Activated CD8-positive, alpha-beta memory T cell treated with anti-CD3 and anti-CD28 coated beads for 48 hours (primary cell): ENCODE measurements at places on chromosomes 3 and 15.

DNA sequence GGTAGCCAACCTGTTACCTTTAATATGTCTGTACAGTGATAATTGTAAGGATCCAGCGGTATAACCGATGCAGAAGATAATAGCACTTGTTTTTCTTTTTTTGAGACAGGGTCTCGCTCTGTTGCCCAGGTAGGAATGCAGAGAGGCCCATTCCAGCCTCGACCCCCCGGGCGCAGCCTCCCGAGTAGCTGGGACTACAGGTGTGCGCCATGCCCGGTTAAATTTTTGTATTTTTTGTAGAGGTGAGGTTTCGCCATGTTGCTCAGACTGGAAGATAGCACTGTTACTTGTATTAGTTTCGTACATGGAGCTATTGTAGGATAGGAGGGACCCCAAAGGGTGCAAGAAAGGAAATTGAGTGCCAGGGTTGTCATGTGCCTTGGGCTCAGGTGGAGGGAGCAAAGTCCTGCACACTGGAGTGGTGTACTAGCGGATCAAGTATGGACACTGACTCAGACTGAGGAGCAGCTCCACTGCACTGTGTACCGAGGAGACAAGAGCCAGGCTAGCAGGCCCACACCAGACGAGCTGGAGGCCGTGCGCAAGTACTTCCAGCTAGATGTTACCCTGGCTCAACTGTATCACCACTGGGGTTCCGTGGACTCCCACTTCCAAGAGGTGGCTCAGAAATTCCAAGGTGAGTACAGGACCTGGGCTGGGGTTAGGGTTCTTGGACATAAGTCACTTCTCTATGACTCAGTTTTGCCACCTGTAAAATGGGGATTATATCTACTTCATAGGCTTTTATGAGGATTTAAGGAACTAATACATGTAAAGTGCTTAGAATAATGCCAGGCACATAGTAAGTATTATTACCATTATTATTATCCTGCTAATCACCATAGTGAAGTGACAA is 1.0 kb downstream of the OGG1 start:
- no peak for DNase-seq

DNA sequence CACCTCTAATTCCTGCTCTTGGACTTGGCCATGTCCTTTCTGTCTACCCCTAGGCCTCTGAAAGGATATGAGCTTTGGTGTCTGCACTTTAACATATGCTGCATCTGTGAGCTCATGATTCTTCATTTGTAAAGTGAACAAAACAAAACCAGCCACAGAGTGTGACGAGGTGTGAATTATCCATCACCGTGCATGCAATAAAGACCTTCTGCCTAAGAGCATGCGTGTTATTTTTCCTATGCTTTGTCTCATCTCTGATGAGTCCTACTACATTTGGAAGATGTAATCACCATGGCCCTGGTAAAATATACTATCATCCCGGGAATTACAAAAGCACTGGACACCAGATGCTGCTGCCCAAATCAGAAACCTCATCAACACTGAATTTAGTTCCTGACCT is 103.5 kb upstream of the KCNAB1 start:
- DNase-seq: no peak

- DNase-seq: no peak
These were observed 166.5 kb downstream of the EBLN2 start for GRCh38 chr3:73228000-73228399.

DNA sequence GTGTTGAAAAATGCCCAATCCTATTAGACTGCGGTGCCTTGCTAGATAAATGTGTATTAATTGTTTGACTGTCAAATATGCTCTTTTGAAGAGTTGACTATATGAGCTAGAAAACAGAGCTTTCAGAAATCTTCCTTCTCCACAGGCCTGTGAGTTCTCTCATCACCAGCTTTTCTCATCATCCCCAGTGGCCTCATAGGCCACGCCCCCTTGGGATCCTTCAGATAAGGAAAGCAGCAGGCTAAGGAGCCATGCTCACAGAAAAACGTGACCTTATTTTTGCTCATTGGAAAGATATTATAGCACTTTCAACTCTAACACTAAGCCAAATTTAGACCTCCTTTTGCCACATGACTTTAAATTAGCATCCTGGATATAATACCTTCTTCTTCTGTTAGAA is 514.4 kb upstream of the ARRDC4 start:
- DNase-seq: no peak

- DNase-seq: no peak
These were observed 44.3 kb upstream of the TM4SF1 start for GRCh38 chr3:149421764-149422163.

DNA sequence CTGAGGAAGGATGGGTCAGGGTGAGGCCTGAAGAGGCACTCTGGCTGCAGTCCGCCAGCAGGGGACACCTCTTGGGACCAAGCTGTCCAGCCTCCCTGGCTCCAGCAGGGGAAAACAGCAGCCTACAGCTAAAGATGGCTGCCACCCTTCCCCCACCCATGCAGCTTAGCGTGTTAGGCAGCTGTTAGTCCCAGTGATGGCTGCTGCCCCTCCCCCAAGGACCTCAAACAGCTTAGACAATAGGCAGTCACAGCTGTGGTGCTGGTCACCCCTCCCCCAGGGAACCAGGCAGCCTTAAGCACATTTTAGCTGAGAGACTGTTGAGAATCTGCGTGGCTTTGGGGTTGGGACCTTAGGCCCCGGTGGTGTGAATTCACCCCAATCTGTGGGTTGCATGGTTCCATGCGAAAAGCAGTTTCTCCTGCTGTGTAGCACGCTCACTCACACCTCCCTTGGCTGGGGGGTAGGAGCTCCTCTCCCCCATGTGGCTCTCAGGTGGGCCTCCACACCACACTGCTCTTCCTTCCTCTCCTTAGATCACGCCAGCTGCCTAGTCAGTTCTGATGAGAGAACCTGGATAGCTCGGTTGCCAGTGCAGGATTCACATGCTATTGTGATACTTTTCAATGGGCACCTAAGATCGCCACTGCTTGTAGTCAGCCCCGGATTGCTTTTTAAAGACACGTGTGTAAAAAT is 140.5 kb upstream of the CADPS start:
- DNase-seq: no peak

DNA sequence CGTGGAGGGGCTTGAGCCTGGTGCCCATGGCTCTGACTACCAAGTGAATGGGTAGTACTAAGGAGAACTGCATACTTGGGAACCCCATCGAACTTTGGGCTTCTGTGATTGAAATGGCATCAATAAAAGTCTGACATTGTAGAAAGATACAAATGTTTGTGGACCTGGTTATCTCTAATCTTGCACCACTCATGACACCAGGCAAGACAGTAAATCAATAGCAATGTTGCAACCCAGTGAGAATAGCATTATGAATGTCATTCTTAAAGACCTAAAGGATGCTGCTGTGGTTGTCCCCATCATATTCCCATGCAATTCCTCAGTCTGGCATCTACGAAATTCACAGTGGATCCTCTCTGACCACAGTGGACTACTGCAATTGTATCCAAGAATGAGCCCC is 233.6 kb upstream of the LYSMD4 start:
- DNase-seq: no peak

GRCh38 chr3:105752791-105753415 is 115.9 kb downstream of the CBLB start:
- DNase-seq: no peak

DNA sequence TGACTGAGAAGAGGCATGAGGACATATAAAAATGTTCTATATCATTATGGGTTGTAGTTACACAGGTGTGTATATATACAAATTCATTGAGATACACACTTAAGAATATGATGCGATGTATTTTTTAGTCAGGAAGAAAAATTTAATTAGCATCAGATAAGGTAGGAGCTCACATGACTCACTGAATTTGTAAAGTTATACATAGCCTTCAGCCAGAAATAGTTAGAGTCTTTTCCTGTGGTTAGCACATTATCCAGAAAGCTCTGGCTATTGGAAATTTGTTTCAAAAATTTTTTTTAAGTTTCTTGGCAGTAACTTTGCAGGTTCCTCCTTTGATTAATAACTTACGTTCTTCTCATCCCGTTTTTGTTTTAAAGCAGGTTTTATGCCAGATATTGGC is 88.6 kb downstream of the STT3B start:
- DNase-seq: no peak

- no peak for DNase-seq
These were observed 378.1 kb downstream of the NSUN3 start for GRCh38 chr3:94440767-94441493.

DNA sequence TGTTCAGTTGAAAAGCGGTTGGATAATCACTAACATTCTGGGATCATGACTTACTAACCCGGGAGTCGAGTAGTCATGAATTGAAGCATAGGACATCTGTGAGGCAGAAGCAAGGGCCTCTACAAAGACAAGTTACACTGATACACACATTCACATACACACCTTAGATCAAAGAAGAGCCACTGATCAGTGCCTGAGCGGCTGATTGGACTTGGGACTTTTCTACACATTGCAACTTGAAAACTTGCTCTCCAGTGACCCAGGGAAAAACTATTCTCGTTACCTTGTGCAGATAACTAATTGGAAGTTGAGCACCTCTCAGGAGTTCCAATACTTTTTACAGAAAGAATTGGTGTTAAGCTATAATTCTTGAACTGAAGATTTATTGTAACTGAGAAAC is 206.0 kb downstream of the CDIN1 start:
- no peak for DNase-seq

GRCh38 chr3:30554317-30554690 is 52.1 kb upstream of the TGFBR2 start:
- no peak for DNase-seq

- no peak for DNase-seq
These were observed 73.9 kb upstream of the LPP start for GRCh38 chr3:188080091-188080490.

GRCh38 chr3:110341047-110341446 is 730.6 kb upstream of the NECTIN3 start:
- DNase-seq: no peak

GRCh38 chr15:84685304-84685703 is 27.3 kb upstream of the NMB start:
- no peak for DNase-seq

DNA sequence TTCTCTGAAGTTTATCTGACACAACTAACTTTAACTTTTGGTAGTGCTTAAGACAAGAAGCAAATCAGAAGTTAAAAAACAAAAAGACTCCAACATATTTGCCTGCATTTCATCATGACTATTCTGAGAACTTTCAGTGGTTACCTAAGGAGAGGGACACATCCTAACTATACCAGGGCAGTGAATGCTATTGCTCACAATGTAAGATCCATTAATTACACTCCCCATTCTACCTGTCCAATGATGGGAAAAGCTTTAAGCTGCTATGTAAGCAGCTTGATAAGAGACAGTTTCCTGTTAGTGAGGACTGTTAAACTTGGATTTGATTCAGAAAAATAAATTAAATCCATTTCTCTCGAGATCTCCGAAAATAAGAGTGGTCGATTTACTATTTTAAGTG is 37.5 kb downstream of the SERPINI1 start:
- no peak for DNase-seq

- no peak for DNase-seq
These were observed 55.4 kb downstream of the BFSP2 start for GRCh38 chr3:133455281-133455680.

DNA sequence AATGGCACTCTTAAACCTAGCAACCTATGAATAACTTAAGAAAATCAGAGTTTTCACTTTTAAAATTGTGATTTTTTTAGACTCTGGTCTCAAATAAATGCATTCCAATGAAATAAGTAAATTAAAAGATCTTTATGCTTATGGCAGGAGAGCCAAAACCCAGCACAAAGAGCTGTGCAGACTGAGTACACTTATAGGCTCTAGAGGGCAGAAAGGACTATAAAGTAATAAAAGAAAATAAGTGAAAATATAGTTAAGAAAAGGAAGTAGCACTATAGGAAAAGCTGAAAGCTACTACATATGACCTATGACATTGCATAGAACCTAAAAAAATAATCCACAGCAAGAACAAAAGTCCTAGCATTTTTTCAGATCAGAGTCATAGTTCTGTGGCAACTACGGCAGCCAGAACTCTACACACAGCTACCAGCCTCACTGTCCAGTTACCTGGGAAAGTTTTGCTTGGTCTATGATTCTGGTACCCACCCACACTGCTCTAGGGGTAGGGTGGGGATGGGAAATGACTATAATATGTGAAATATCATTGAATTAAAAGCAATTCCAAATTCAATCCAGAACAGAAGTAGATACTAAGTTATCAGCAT is 30.5 kb downstream of the CLASP2 start:
- no peak for DNase-seq

GRCh38 chr3:184145111-184145524 is 10.0 kb downstream of the EIF2B5 start:
- DNase-seq: no peak

DNA sequence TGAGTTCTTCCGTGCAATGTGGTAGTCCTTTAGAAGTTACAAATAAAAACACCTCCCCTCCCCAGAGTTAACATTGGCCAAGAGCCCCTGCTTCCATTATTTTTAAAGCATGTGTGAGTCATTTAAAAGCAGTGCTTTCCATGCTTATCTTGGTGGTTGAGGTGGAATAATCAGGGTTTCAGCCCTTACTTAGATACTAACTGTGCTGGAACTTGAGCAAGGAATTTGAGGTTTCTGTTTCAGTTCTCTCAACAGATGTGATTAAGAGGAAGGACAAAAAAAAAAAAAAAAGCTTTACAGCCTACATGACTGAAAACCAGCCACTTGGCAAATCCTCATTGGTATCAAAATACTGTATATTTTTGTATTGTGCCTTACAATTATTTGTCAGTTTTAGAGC is 64.5 kb downstream of the CGNL1 start:
- DNase-seq: no peak

GRCh38 chr15:69824075-69824876 is 273.4 kb downstream of the TLE3 start:
- DNase-seq: no peak

- no peak for DNase-seq
These were observed 24.5 kb upstream of the GABRA5 start for GRCh38 chr15:26842391-26842790.

DNA sequence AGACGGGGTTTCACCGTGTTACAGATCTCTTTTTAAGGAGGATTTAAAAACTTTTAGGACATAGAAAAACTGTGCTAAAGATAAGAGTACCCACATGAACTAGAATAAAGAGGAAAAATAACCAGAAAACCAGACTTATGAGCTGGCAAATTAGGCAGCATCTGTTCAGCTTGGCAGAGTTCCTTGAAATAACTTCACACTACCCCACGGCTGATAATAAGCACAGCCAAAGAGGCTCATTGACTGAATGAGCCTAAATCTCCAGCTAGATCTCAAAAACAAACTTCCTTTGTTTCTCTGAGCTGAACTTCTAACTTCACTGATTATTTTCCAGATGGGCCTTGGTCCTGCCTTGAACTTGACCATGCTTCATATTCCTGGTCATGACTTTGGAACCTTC is 26.7 kb upstream of the PIK3R4 start:
- no peak for DNase-seq

- no peak for DNase-seq
These were observed at the start of gene RTP4 for GRCh38 chr3:187368251-187369088. Gene RTP4, plus strand, starts transcription at chr3:187368385. Its CDS starts 57 bp downstream, at chr3:187368442.

GRCh38 chr3:25403968-25404367 is 24.1 kb upstream of the RARB start:
- no peak for DNase-seq

GRCh38 chr3:100796556-100796955 is 87.3 kb downstream of the TFG start:
- no peak for DNase-seq
